PC-9 (cell line): ENCODE measurements at places on chromosomes 5 and 9. TPM values are rescaled to one million over a fixed set of nuclear protein-coding genes. Genes with fewer than 3 reads are reported as not detected.

DNA sequence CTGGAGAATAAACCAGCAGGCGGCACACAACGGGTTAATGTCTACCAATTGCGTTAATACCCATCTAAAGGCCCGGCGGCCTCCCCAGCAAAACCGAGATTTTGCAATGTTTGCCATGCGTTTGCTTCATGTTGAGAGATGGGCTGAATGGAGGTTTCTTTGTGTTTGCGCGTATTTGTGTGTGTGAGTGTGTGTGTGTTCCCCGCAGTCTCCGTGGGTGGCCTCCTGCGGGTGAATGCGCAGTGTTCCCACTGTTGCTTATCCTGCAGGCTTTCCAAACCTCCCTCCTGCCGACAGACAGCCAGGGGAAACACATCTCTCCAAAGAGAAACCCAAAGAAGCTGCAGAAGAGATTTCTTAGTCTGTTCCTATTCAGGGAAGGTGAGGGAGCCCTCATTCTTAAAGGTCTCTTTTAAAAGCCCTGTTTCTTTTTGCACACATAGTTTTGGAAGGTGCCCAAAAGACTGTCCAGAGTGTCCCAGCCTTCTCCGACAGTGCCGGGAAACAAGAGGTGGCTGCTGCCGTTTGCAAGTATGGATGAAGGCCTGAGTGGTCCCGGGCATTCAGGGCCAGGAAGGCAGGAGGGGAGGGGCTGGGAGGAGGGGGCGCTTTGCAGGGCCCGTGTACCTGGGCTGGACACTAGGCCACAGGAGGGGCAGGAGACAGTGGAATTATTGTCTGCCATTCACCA lies 103.8 kb upstream of the ERCC6L2 start:
- no peak for DNase-seq
- no peaks in the 10 kb centered on the region for H3K36me3 ChIP-seq
- no peak overlapping the region for H3K4me3 ChIP-seq
- H3K27ac ChIP-seq = no peak overlapping the region

- H3K4me3 ChIP-seq = no peak overlapping the region
- H3K4me1 ChIP-seq = peaks cover 3% of the 10 kb centered on the region; the same call in 1 of the 2 replicates
- H3K27ac ChIP-seq = no peak overlapping the region
- no peak for DNase-seq
- H3K27me3 ChIP-seq = no peaks in the 10 kb centered on the region
These were observed 7.4 kb downstream of the DMXL1 start for GRCh38 chr5:119078071-119078846.

DNA sequence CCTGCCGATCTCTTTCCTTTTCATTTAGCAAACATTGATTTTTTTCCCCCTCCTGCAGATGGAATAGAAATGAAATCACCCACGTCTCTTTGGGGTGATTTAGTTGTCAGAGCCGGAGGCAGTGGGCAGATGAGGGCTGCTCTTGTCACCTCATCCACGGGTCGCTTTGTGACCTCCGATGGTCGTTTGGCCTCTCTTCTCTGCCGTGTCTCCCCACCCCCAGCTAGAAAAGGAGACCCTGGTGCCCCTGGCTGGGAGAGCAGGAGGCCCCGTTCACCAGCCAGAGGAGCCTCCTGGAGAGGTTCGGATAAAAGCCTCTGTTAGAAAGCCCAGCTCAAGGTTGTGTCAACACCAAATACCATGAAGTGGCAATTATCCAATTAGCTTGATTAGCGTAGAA lies 21.6 kb upstream of the RXRA start:
- no peaks in the 10 kb centered on the region for H3K4me1 ChIP-seq
- H3K27me3 ChIP-seq = peaks cover 44% of the 10 kb centered on the region
- H3K36me3 ChIP-seq = no peaks in the 10 kb centered on the region
- DNase-seq = no peak
- no peak overlapping the region for H3K4me3 ChIP-seq

DNA sequence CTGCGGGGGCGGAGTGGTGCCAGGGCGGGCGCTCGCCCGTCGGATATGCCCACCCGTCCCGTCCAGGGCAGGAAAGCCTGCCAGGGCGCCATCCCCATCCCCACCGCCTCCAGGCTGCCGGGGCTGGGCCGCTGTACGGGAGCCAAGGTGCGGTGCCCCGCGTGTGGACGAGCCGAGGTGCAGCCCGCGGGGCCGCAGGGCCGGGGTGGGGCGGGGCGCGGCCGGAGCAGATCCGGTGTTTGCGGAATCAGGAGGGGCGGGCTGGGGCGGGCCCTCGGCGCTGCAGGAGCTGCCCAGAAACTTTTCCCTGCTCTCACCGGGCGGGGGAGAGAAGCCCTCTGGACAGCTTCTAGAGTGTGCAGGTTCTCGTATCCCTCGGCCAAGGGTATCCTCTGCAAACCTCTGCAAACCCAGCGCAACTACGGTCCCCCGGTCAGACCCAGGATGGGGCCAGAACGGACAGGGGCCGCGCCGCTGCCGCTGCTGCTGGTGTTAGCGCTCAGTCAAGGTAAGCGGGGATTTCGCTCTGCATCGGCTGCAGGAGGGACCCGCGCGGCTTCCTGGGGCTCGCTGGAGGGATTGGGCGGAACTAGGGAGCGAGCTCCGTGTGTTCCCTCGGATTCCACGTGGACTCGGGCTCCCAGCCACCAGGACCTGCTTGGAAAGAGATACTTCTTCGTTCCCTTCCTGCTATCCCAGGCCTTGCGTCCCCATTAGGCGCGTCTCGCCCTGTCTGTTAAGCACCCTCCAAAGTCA lies at the start of gene ITGA2:
TSS of gene ITGA2 (plus strand) at position 328 of the 756 bp plus-strand sequence. CDS start at position 445, 117 bp downstream.
- H3K27ac ChIP-seq = peak within 1 kb of the TSS; percentile 95
- peaks cover 73% of the 10 kb centered on the region for H3K4me1 ChIP-seq
- peak within 1 kb of the TSS; percentile 91 for H3K4me3 ChIP-seq

GRCh38 chr9:127907867-127908659 lies 8.7 kb upstream of the ST6GALNAC6 start:
- H3K27ac ChIP-seq = no peak overlapping the region
- H3K4me1 ChIP-seq = peaks cover 6% of the 10 kb centered on the region; the same call in 1 of the 2 replicates
- H3K27me3 ChIP-seq = no peaks in the 10 kb centered on the region
- no peak overlapping the region for H3K4me3 ChIP-seq
- no peaks in the 10 kb centered on the region for H3K36me3 ChIP-seq

DNA sequence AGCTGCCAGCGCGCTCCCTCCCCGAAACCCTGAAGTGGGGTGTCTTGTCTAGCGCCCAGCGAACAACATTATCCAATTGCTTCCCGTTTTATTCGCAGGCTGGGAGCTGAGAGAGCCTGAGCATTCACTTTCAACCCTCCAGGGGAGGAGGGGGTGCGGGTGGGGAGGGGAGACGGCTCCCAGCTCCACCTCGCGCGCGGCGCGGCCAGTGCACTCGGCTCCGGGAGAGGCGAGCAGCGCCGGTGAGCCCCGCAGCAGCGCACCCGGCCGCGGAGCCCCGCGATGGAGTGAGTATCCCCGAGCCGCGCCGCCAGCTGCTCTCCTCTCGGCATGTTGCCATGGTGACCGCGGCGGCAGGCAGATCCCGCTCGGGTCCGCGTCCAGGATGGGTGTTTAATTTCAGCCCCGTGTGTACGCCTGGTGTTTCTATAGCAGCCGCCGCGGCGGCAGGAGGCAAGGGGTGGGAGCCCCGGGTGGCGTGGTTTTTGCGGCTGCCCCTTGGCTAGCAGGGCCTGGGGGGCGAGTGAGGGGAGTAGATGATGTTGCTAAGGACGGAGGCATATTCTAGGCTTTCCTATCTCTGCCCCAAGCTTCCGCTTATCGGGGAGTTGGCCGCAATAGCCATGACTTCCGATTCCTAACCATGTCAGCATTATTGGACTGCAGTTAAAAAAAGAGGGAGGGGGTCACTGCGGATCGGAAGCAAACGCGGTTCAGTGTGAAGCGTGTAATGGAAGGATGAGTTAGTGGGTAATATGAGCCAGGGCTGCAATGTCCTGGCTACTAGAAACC lies 139.2 kb upstream of the PALM2AKAP2 start:
- H3K4me1 ChIP-seq = peaks cover 5% of the 10 kb centered on the region; the same call in 1 of the 2 replicates
- H3K27me3 ChIP-seq = peaks cover 12% of the 10 kb centered on the region
- peak overlapping the region; percentile 96 for H3K4me3 ChIP-seq
- no peaks in the 10 kb centered on the region for H3K36me3 ChIP-seq
- no peak overlapping the region for H3K27ac ChIP-seq

DNA sequence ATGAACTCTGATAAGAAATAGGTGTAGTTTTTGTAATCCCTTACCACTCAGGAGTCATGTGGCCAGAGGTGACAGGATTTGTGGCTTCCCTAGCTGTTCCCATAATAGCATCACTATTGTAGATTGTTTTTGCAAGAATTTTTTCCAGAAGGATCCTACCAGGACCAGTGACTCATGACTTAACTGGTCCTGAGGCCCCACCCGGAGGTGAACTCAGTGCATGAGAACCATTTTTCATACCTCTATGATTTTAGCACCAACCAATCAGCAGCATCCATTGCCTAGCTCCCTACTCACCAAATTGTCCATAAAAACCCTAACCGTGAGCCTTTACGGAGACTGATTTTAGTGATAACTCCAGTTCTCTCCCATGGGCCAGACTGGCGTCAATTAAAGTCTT lies 484.8 kb downstream of the PSAT1 start:
- no peak for DNase-seq
- H3K36me3 ChIP-seq = no peaks in the 10 kb centered on the region
- no peak overlapping the region for H3K4me3 ChIP-seq
- no peaks in the 10 kb centered on the region for H3K27me3 ChIP-seq

DNA sequence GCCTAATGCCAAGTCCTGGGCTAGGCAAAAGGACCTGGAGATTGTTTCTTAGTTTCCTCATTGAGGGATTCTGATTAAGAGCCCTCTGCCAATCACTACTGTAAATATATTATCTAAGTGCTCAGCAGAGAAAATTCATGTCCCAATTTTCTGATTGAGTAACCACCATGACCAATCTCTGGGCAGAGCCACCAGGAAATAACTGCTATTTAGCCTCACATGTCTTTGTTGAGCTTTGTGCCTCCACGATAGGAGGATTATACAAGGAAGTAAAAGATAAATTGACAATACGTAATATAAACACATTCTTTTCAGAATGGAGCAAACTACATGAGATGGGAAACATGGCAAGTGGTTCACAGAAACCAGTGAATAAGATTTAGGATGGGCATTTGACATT lies 396.1 kb upstream of the PAPPA start:
- no peaks in the 10 kb centered on the region for H3K27me3 ChIP-seq
- no peak for DNase-seq
- no peak overlapping the region for H3K4me3 ChIP-seq

ALDH7A1 gene
- 109 and 111 TPM in 2 replicates for total RNA-seq

PFN3 gene
- total RNA-seq = not detected in 2 replicates
